RWPE1 (cell line): ENCODE measurements at places on chromosomes 11 and 22.

DNA sequence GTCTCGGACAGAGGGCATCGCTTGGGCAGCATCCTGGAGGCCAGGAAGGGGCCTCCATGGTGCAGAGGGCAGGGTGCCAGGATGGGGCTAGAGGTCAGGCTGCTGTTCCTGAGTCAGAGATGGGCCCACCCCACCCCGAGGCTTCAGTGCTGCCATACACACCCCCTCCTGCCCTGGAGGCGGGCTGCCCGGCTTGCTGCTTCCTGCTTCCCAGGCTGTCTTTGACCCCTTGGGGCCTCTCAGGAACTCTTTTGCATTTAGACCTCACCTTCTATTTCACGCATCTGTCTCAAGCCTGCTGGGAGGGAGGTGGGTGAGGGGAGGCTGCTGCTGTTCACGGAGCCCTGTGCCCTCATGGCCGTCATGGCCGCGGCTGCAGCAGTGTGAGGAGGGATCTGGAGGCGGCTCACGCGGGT lies 6.6 kb upstream of the GRAMD4 start:
- no peak for DNase-seq

DNA sequence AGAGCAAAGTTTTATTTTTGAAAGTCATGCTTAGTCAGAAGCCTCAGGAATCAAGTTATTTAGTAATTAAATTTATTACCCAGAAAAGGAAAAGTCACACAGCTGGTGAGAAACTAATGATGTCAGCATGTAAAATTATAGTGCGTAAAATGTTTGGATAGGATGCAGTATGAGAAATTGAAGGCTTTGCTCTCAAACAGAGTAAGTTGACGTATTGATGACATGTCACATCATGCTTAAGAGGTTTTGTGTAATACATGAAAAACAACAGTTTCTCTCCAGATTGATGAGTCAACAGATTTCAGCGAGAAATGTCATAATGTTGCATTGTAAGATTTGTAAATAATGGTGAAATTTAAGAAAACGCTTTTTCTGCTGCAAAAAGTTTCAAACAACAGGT lies 769.8 kb downstream of the METTL15 start:
- peak; percentile 23 for DNase-seq

GRCh38 chr22:39362932-39363331 lies 13.1 kb downstream of the SYNGR1 start:
- DNase-seq: no peak

DNA sequence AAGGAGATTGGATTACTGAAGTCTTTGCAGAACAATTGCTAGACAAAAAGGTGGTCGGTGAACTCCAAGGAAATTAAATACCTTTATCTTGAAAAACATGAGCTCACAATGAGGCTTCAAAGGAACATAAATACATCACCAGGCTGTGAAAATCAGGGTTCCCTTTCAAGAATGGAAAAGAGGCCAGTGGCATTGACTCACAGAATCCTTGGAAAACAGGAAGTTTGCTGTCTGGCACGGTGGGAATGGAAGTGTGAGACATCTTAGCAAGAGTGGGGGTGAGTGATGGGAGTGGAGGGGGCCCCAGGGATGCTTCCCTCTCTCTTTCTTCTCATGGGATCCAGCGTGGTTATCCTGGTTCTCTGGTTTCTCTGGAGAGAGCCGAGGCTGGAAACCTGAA lies 48.9 kb upstream of the TBCEL start:
- DNase-seq: no peak

- no peak for DNase-seq
Observed at GRCh38 chr11:118318581-118319336, 14.2 kb downstream of the CD3E start.

DNA sequence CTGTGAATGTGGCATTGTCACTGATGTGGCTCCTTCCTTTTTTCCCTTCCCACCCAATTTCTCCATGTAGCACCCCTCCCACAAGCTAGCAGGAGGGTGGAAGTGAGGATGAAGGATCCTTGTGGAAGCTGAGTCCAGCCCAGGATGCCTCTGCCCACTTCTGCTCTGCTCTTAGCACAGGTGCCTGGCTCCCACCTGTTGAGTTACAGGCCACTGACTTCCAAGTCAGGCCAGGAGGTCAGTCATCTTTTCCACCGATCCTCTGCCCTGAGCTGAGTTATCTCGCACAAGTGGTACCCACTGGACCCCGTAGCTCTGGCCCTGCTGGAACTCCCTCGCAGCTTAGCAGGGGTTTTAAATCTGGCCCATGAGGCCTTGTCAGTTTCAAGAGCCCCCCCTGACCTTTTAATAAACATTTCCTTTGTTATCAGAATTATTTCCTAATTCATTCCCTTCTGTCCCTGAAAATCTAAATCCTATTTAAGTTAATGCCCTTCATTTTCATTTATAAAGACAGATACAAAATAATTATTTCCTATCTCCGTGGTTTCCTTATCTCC lies 125.3 kb upstream of the CADM1 start:
- no peak for DNase-seq

- DNase-seq: peak; percentile 73
Observed at GRCh38 chr11:70603756-70604211, 205.5 kb downstream of the CTTN start.

DNA sequence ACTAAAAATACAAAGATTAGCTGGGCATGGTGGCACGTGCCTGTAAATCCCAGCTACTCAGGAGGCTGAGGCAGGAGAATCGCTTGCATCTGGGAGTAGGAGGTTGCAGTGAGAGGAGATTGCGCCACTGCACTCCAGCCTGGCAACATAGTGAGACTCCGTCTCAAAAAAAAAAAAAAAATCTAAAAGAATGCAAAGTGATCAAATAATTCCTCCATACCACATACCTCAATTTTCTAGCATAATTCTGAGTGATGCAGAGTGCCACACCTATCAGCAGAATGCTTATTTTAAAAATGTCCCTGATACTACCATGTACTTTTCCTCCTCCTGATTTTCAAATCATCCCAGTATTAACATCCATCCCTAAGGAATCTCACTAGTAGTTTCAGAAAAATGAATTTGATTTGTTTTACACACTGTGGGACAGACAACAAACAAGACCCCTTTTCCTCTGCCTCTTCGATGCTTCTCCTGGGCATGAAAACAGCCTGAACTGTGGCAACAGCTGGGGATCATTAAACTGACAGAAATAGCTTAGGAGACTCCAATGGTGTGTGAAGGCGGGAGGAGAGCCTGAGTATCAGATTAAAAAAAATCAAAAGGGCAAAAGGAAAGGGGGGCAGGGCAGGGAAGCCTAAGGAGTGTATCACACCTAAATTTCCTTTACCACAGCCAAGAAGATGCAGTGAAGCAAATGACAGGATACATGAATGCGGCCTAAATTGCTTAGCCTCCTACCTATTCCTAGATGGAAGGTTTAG lies 114.7 kb downstream of the SGSM3 start:
- no peak for DNase-seq

DNA sequence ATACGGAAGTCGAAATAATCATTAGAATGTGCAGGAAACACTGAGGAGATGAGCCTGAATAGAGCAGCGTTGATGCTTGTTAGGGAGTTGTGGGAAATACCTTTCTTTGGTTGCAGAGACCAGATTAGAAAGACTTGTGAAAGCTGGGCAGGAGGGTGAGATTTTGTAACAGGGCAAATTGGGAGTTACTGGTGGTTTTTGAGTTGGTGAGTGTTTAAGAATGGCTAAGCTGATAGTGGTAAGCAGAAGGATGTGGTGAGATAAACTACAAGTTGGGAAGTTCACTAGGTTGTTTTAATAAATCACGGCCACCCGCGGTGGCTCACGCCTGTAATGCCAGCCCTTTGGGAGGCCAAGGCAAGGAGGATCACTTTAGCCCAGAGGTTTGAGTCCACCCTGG lies 34.4 kb downstream of the MCAM start:
- no peak for DNase-seq

DNA sequence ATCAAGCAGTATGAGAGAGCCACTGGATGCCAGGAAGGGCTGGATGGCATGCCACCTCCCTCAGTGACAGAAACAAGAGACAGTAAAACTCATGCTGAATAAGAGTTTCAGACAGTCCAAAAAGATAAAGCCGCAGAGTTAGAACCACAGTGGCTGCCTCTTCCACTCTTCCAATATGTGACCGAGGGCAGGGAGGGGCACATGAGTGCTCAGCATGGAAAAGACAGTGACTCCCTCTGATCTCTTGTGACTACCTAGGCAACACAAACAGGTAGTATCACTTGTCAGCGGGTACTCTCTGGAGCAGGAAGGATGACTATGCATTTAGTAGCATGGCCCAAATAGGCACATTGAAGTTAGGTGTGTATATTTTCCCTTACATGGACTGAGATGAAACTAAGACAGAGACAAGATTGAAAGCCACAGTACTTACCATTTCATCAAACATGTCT lies 295.4 kb downstream of the CADM1 start:
- no peak for DNase-seq

GRCh38 chr11:119486691-119487259 lies 63.8 kb upstream of the THY1 start:
- no peak for DNase-seq

- no peak for DNase-seq
Observed at GRCh38 chr11:130473795-130474377, 25.4 kb downstream of the ADAMTS15 start.

- DNase-seq: no peak
Observed at GRCh38 chr11:32154275-32154674, 63.4 kb downstream of the RCN1 start.

- peak; percentile 14 for DNase-seq
Observed at GRCh38 chr11:6735306-6735705, 36.5 kb downstream of the OR2AG2 start.

GRCh38 chr11:12343526-12343925 lies 33.8 kb upstream of the PARVA start:
- no peak for DNase-seq

- peak; percentile 27 for DNase-seq
Observed at GRCh38 chr22:30968015-30968923, at the start of gene MORC2. Gene MORC2 (minus strand): TSS chr22:30968774. CDS start chr22:30967889, 885 bp downstream.
